ENCODE measurements at places on chromosomes 13 and 19. TPM values are rescaled to one million over a fixed set of nuclear protein-coding genes. Genes with fewer than 3 reads are reported as not detected.
A peak's percentile ranks its signal among the peaks of the same experiment; 100 is the strongest.

Gene GPR4
- total RNA-seq: not detected

Gene POU2F2
- total RNA-seq: not detected

GRCh38 chr13:37144661-37145060 lies 39.2 kb upstream of the CSNK1A1L start:
- peak; percentile 51 for DNase-seq

- DNase-seq: no peak
These were observed at the start of gene GRIN2D for GRCh38 chr19:48393559-48394330. TSS of gene GRIN2D (plus strand) at chr19:48393668. CDS start at chr19:48398393, 4,725 bp downstream.

DNA sequence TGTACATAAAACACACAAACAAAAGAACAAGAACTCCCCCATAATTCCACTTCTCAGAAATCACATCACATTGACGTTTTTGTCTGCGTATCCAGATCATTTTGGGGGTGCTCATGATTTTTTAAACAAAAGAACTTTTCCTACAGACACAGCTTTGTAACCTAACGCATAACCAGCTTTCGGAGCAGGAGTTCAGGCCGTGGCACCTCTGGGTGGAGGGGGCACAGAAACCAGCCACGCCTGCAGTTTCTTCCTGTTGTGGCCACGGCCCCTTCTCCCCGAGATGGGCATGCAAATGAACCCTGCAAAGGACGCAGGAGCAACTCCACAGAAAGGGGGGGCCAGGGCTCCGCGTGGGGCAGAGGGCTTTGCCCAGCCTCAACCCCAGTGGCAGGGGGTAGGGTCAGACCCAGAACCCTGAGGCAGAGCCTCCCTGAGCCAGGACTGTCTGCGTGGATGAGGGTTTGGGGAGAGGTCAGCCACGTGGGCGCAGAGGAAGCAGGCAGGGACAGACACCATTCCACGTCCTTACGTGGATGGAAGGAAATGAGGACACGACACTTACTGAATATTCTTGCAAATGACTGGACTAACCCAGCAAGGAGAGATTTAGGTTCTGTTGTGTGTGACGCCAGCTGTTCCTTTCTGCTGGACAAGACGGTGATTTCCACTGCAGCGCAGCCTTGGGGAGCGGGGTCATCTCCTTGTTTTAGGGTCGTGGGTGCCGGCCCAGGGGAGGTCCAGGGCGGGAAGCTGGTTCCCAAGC lies 64.4 kb downstream of the RASA3 start:
- DNase-seq: no peak

- no peak for DNase-seq
These were observed 75.4 kb upstream of the NPAS1 start for GRCh38 chr19:46944123-46944748.

GRCh38 chr13:56528040-56528790 lies 612.5 kb upstream of the PRR20A start:
- no peak for DNase-seq

GRCh38 chr13:39916330-39916729 lies 260.9 kb downstream of the COG6 start:
- no peak for DNase-seq

DNA sequence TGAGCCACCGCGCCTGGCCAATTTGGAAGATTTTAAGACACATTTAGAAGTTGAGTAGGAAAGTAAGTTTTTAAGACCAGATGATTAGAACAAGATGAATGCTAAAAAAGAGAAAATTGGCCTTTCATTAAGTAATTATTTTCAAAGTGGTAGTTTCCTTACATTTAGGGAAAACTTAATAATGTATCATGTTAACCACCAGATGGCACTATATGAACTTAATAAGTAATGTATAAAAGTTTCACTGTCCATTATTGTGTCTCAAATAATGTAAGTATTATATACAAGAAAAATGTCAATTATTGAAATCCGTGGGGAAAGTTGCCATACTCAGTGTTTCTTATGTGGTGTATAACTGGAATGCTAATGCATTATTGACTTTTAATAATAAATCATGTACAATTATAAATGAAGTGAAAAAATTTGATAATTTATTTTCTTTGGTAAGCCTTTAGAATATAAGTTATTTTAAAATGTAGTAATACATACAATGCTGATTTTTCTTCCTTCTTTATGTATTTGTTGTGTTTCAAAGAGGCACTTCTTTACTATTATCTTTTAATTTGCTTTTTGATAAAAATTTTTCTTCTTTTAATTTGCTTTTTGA lies 29.2 kb downstream of the COG6 start:
- peak; percentile 41 for DNase-seq

DNA sequence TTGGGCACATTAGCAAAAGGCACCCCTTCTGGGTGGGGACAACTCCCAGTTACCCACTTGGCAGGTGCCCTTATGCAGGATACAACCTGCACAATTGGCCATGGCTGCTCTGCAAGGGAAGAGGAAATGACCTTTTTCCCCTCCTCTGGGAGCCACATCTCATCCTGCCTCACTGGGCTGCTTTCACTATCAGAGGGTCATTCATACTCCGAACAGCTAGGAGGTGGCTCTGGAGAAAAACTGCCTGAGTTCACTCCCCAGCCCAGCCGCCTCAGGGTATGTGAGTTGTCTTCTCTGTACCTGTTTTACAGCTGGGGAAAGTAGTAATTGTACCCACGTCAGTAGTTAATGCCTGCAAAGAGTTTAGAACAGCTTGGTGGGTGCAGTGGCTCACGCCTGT lies 7.1 kb upstream of the ACTN4 start:
- no peak for DNase-seq

DNA sequence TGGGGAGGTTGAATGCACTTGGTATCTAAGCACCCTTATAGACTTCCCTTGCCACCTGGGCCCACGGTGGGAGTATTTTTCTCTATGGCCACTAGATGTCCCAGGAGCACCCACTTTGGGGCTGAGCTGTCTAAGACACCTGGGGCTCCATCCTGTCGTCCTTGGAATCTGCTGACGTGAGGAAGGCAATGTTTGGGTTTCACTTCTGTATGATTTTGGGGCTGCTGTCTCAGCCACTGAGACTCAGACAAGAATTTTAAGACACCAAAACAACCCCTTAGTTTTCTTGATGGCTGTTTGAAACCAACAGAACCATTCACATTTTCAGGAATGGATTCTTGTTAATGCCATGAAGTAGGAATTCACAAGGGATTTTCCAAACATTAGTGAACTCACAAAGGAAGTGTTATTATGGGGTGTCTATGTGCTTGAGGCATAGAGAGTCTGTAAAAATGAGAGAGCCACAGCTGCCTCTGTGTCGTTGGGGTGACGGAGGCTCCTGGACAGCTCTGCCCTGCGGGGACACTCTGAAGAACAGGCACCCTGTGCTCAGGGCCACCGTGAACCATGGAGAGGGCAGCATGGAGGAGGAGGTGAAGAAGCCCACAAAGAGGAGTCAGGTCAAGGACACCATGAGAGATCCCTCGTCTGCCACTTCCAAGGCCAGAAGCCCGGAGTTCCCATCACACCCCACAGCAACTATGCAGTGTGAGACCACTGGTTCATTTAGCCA lies 106.8 kb upstream of the SPATA13 start:
- peak; percentile 58 for DNase-seq

GRCh38 chr19:2461751-2462634 lies 5.2 kb upstream of the LMNB2 start:
- DNase-seq: peak; percentile 92
